ENCODE measurements at places on chromosomes 4 and X.

DNA sequence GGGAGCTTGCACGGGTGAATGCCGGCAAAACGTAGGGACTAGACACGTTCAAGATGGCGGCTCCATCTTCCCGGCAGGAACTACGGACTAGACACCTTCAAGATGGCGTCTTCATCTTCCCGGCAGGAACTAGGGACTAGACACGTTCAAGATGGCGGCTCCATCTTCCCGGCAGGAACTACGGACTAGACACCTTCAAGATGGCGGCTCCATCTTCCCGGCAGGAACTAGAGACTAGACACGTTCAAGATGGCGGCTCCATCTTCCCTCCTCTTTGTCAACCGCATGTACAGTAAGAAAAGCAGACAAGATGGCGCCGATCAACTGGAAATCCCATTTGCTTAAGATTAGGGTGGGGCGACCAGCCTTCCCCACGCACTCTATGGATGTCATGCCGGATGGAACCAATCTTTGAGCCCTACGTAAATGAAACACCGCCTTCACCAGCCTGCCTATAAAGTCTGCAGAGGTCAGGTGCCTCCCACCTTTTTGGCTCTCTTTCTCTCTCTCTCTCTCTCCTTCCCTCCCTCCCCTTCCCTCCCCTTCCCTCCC lies 222.4 kb downstream of the CRLF2 start:
- peak; percentile 18 for DNase-seq

- no peak for DNase-seq
Measured at GRCh38 chr4:5463936-5464650, 244.3 kb downstream of the EVC2 start.

DNA sequence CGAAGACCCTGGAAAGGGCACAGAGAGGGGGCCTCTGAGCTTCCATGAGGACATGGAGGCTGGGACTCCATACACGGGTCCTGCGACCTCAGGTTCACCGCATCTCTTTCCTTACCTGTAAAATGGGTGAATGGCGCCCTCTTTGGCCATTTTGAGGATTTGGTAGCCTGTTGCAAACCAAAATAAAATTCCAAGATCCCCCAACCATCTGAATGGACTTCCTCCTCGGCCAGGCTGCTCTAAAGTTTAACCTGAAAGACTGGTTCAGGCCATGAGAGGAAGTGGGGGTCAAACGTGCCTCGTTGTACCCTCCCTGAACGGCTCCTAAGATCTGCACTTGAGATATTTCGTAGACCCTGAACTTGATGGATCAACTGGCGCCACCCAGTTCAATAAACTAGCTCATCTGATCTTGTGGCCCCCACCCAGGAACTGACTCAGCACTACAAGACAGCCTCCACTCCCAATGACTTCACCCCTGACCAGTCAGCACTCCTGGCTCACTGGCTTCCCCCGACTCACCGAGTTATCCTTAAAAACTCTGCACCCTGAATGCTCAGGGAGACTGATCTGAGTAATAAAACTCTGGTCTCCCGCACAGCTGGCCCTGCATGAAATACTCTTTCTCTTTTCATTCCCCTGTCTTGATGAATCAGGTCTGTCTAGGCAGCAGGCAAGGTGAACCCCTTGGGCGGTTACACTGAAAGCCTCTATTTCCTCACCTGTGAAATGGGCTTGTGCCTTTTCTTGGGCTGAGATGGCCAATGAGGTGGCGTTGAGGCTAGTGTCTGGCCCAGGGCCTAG lies 32.9 kb upstream of the GPR78 start:
- DNase-seq = no peak

- DNase-seq = no peak
Measured at GRCh38 chr4:125131891-125132680, 182.7 kb upstream of the FAT4 start.

DNA sequence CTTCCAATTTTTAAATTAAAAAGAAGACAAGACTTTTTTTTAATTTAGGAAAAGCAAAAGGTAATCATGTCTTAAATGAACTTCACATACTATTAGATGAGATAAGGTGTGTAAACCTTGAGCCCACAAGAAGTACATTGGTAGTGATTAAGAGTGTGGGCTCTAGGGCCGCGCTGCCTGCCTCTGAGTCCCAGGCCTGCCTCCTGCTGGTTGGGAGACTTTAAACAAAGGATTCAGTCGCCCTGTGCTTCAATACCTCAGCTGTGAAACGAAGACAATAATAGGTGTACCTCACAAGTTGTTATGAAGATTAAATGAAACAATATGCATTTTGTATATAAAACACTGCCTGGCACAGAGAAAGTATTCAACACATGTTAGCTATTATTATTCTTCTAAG lies 95.9 kb upstream of the MYOZ2 start:
- no peak for DNase-seq

DNA sequence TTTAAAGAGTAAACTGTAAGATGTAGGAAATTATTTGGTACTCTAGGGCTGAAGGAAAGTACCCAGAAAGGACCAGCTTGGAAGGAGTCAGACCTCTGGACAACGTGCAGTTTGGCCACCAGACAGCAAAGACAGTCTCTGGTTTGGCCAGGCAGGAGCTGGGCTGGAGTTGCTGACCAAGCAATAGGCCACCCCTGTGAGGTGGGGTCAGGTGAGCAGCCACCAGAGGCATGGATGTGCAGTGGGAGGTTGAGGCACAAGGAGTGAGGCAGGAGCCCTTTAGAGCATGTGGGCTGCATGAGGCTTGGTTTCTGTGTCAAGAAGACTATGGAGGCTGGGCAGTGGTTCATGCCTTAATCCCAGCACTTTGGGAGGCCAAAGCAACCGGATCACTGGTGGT lies 17.7 kb upstream of the MRFAP1 start:
- DNase-seq = no peak

Data from activated naive CD4-positive, alpha-beta T cell treated with Interleukin-2 at 50 U/mL for 16 hours (primary cell).